Germinal center (tissue), 1 donor: ENCODE measurements at places on chromosomes 11 and 22.

DNA sequence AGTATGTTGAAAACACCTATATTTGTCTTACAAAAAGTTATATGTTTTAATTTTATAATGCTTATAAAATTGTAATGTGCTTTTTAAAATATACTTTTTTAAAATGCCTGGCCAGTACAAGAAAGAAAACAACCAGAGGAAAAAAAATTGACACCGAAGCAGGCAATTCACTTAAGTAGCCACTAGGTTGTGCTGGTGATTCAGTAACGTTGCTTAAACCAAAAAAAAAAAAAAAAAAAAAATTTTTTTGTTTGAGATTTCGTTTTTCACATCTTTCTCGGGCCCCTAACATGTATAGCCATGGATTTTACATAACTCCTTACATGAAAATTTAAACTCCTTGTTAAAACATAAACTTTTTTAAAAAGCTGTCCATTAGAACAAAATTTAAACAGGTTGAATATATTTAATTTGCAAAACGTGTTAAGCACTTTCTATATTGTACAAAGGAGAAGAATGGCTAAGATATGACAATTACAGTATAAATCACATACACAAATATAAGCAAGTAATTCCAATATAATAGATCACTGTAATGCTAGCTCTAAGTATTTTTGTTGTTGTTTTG lies 9.2 kb downstream of the OR8B4 start:
- peak; percentile 4 for DNase-seq

- DNase-seq, result peak; percentile 69
Measured at GRCh38 chr22:44625981-44626687, 75.9 kb upstream of the PRR5 start.

- DNase-seq, result no peak
Measured at GRCh38 chr11:60831501-60832079, 10.3 kb upstream of the CCDC86 start.

DNA sequence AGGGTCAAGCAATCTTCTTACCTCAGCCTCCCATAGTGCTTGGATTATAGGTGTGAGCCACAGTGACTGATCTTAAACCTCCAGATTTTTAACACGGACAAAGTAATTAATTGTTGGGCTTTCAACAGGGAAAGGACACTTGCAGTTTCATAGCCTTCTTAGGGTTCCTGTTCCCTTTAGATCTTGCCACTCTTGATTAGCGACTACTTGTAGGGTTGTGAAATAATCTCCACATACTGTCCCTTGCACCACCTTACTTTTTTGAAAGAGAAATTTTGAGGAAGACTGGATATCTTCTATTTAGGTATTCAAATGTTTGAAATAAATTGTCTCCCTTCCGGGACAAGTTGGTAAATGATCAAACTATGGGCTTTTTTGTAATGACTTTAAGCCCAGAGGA lies 7.6 kb downstream of the MS4A4E start:
- no peak for DNase-seq

GRCh38 chr11:86160541-86161149 lies 83.9 kb upstream of the EED start:
- no peak for DNase-seq
